ENCODE measurements at places on chromosomes 4 and X.
A peak's percentile ranks its signal among the peaks of the same experiment; 100 is the strongest.

DNA sequence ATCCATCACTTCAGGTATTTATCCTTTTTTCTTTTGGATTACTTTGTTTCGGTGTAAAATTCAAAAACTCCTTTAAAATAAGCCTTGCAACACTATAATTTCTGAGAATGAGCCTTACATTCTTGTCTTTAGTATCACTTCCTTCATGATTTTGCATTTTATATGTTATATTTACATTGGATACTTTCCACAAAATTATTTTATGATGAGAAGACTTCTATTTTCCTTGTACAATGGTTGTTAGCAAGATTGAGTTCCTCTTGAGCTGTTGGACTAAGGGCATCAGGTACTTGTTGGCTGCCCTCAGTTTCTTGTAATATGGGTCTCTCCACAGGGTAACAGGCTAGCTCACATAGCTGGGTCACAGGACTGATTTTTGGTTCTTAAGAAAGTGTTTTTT is 22.7 kb upstream of the HPGDS start:
- peaks cover under 1% of the 10 kb centered on the region for H3K27me3 ChIP-seq
- DNase-seq: no peak

GRCh38 chr4:119040694-119041185 is 94.9 kb upstream of the MYOZ2 start:
- no peaks in the 10 kb centered on the region for H3K27me3 ChIP-seq
- H3K36me3 ChIP-seq: no peaks in the 10 kb centered on the region
- H3K27ac ChIP-seq: peak overlapping the region; percentile 82
- no peaks in the 10 kb centered on the region for H3K4me1 ChIP-seq

GRCh38 chrX:108091878-108092291 is 307 bp downstream of the ATG4A start:
- H3K36me3 ChIP-seq: peaks cover 4% of the 10 kb centered on the region
- peak overlapping the region; percentile 47 for H3K27ac ChIP-seq
- H3K4me3 ChIP-seq: peak overlapping the region; percentile 51

GRCh38 chr4:174056959-174057358 is 226.5 kb downstream of the FBXO8 start:
- DNase-seq: no peak
- no peaks in the 10 kb centered on the region for H3K27me3 ChIP-seq
- no peak overlapping the region for H3K4me3 ChIP-seq
- no peaks in the 10 kb centered on the region for H3K36me3 ChIP-seq

DNA sequence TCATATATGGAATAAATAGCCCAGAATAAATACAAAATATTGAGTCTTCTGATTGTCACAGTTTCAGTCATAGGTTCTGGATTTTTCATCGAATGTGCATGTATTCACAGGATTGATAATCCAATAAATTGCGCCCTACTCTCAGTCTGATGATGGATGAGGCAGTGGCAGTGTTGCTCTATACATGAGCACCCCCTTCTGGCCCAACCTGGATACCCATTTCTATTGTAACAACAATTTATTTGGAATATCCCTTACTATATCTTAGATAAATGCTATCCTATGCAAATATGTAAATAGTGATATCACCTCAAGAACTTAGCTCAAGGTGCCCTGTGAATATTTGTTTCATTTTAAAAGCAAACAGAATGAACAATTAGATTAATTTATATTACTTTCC is 733.7 kb upstream of the PABPC4L start:
- H3K4me1 ChIP-seq: no peaks in the 10 kb centered on the region
- H3K36me3 ChIP-seq: no peaks in the 10 kb centered on the region
- no peak overlapping the region for H3K4me3 ChIP-seq
- DNase-seq: peak; percentile 3
- H3K27me3 ChIP-seq: no peaks in the 10 kb centered on the region

GRCh38 chr4:182240161-182241130 is 2.8 kb upstream of the TENM3 start:
- no peaks in the 10 kb centered on the region for H3K4me1 ChIP-seq
- H3K27me3 ChIP-seq: no peaks in the 10 kb centered on the region
- no peak for DNase-seq
- H3K36me3 ChIP-seq: no peaks in the 10 kb centered on the region
- H3K27ac ChIP-seq: no peak overlapping the region

DNA sequence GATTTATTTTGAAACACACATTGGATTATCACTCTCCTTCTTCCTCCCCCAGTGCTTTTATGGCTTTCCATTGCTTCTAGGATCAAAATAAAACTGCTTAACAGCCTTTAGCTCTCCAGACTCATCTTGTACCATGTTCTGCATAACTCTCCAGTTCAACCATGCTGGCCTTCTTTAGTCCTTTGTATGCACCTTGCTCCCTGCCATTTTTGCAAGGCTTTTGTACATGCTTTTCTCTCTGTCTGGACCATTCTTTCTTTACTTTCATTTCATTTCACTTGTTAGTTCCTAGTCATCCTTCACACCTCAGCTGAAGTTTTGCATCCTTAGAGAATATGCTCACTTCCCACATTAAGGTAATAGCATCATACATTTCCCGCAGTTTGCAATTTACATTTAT is 6.9 kb downstream of the ARFIP1 start:
- peaks cover 3% of the 10 kb centered on the region for H3K4me1 ChIP-seq
- no peak overlapping the region for H3K4me3 ChIP-seq
- H3K36me3 ChIP-seq: peaks cover 3% of the 10 kb centered on the region
- H3K27ac ChIP-seq: no peak overlapping the region
- no peak for DNase-seq

- DNase-seq: peak; percentile 51
- H3K4me3 ChIP-seq: no peak overlapping the region
- no peak overlapping the region for H3K27ac ChIP-seq
- H3K27me3 ChIP-seq: no peaks in the 10 kb centered on the region
- no peaks in the 10 kb centered on the region for H3K4me1 ChIP-seq
- H3K36me3 ChIP-seq: no peaks in the 10 kb centered on the region
Observed at GRCh38 chrX:25523574-25524540, 508.1 kb upstream of the ARX start.

GRCh38 chr4:77745792-77746191 is 73.4 kb downstream of the CNOT6L start:
- DNase-seq: no peak
- H3K4me3 ChIP-seq: no peak overlapping the region
- H3K27me3 ChIP-seq: no peaks in the 10 kb centered on the region
- no peak overlapping the region for H3K27ac ChIP-seq

DNA sequence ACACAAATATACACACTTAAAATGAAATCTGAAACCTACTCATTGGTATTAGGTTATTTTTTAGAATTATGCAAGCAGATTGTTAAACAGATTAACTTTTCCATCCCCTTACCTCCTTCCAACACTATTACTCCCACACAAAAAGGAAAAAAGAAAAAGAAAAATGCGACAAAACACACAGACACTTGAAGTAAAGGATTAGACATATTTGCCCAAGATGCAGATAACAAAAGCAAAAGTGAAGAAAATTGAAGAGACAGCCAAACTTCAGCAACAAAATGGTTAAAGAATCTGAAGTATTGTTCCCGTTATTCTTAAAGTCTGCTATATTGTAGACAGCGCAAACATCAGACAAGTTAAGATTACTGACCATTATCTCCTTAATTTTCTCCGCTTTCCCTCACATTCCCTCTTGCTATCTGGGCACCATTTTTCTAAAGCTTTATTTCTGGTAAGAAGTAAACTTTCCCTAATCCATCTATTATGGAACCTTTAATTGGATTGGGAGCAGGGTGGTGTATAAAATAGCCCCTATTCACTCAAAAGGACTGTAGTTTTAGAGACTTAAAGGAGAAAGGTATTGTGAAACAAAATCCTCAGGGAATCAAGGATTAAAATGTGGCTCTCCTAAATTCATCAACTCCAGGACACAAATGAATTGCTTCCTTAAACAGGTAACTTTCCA is 34.7 kb upstream of the MAB21L2 start:
- no peak for DNase-seq
- no peak overlapping the region for H3K4me3 ChIP-seq
- no peaks in the 10 kb centered on the region for H3K36me3 ChIP-seq

DNA sequence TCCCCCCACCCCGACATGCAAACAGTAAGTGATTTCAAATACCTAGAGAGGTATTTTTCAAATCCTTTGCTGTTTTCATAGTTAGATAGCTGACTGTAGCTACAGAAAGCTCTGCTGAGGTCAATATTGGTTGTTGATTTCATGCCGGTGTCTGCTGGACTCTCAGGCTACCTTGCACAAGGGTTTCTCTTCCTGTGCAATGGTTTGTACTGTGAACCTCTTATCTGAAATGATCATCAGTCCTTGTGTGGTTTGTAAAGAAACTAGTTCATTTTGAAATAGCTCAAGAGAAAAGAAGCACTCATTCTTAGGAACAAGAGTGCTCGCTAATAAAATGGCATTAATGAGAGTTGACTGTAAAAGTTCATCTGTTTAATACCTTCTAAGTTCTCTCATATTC is 2.1 kb downstream of the MTM1 start:
- DNase-seq: peak; percentile 59
- H3K27me3 ChIP-seq: no peaks in the 10 kb centered on the region
- no peaks in the 10 kb centered on the region for H3K36me3 ChIP-seq
- no peaks in the 10 kb centered on the region for H3K4me1 ChIP-seq
- H3K27ac ChIP-seq: no peak overlapping the region

GRCh38 chr4:82104578-82104977 is 269.2 kb downstream of the HNRNPD start:
- H3K4me3 ChIP-seq: no peak overlapping the region
- H3K4me1 ChIP-seq: no peaks in the 10 kb centered on the region
- H3K36me3 ChIP-seq: no peaks in the 10 kb centered on the region
- DNase-seq: no peak
- no peaks in the 10 kb centered on the region for H3K27me3 ChIP-seq
- no peak overlapping the region for H3K27ac ChIP-seq

DNA sequence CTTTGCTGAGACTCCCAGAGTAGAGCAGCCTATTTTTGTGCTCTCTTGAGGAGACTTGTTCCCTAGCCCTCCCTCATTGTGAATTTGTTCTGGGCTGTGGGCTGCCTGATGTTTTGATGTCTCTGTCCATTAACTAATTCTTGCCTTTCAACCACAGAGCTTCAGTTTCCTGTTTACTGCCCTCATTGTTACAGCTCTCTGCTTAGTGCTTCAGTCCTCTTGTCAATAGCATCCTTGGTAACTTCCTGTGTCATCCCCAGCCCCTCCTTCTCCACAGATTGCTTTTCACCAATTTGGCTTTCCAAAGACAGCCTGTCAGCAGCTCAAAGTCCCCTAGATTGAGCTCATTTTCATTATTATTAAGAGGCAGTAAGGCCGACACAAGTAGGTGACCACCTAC is 69.9 kb downstream of the COX7B2 start:
- H3K4me1 ChIP-seq: no peaks in the 10 kb centered on the region
- no peak overlapping the region for H3K4me3 ChIP-seq
- H3K27ac ChIP-seq: no peak overlapping the region
- no peaks in the 10 kb centered on the region for H3K36me3 ChIP-seq

- no peak overlapping the region for H3K4me3 ChIP-seq
- H3K4me1 ChIP-seq: no peaks in the 10 kb centered on the region
- no peak overlapping the region for H3K27ac ChIP-seq
- H3K27me3 ChIP-seq: no peaks in the 10 kb centered on the region
- H3K36me3 ChIP-seq: no peaks in the 10 kb centered on the region
- DNase-seq: no peak
Observed at GRCh38 chrX:154658187-154658586, 4.8 kb upstream of the CTAG2 start.
